ENCODE measurements at places on chromosomes 7 and 10. TPM values are rescaled to one million over a fixed set of nuclear protein-coding genes. Genes with fewer than 3 reads are reported as not detected.

The GLI3 gene
- total RNA-seq: 0.29 TPM

The LRIT1 gene
- not detected for total RNA-seq

The IRF5 gene
- 23.1 TPM for total RNA-seq

The POU6F2 gene
- 0.14 TPM for total RNA-seq

The NPSR1 gene
- not detected for total RNA-seq

The SNCG gene
- total RNA-seq: not detected

The GPR26 gene
- total RNA-seq: not detected

The SPRN gene
- not detected for total RNA-seq

The TMEM178B gene
- 1.0 TPM for total RNA-seq

The CYP3A4 gene
- not detected for total RNA-seq

The SHTN1 gene
- total RNA-seq: 0.31 TPM

The EXOC4 gene
- 74.1 TPM for total RNA-seq

The OR2A1 gene
- total RNA-seq: not detected

The HGF gene
- total RNA-seq: not detected

The ADIRF gene
- not detected for total RNA-seq

GRCh38 chr7:17123020-17123419 is 175.4 kb upstream of the AHR start:
- DNase-seq: no peak
- no peak overlapping the region for H3K4me3 ChIP-seq
- H3K27me3 ChIP-seq: no peaks in the 10 kb centered on the region
- peaks cover 2% of the 10 kb centered on the region for H3K36me3 ChIP-seq
- no peak overlapping the region for H3K27ac ChIP-seq

DNA sequence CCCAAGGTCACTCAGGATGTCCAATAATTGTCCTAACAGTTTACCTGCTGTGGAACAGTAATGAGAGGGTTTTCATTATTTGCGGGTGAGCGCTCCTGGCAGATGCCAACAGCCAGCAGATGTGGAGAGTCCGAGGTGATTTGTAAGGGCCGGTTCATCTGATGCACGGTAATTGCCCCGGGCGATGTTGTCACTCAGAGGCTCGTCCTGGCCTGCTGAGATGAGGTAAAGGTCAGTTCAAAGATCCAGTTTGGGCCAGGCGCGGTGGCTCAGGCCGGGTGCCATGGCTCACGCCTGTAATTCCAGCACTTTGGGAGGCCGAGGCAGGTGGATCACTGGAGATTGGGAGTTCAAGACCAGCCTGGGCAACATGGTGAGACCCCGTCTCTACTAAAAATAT is 16.9 kb downstream of the LHPP start:
- DNase-seq: no peak
- H3K27ac ChIP-seq: no peak overlapping the region
- no peak overlapping the region for H3K4me3 ChIP-seq
- no peaks in the 10 kb centered on the region for H3K36me3 ChIP-seq
- no peaks in the 10 kb centered on the region for H3K27me3 ChIP-seq

GRCh38 chr10:1308962-1309616 is 252.9 kb downstream of the WDR37 start:
- no peaks in the 10 kb centered on the region for H3K27me3 ChIP-seq
- DNase-seq: no peak
- H3K36me3 ChIP-seq: no peaks in the 10 kb centered on the region
- no peak overlapping the region for H3K4me3 ChIP-seq
- H3K27ac ChIP-seq: no peak overlapping the region

DNA sequence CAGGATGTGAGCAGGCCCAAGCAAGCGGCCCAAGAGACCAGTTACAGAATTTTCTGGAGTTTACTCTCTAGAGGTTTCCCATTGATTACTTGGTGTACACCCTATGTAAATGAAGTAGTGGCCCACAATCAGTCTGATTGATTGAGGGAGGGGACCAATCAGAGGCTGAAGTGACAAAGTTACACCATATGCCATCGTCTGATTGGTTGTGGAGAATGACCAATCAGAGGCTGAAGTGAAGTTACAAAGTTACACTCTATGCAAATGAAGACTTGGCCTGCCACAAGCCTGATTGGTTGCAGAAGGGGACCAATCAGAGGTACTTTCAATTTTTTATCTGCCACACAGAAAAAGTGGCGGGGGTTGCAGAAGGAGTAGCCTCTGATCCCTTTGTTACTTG is 83.7 kb downstream of the KIF20B start:
- H3K27ac ChIP-seq: no peak overlapping the region
- H3K4me1 ChIP-seq: no peaks in the 10 kb centered on the region
- H3K4me3 ChIP-seq: no peak overlapping the region
- H3K36me3 ChIP-seq: no peaks in the 10 kb centered on the region

DNA sequence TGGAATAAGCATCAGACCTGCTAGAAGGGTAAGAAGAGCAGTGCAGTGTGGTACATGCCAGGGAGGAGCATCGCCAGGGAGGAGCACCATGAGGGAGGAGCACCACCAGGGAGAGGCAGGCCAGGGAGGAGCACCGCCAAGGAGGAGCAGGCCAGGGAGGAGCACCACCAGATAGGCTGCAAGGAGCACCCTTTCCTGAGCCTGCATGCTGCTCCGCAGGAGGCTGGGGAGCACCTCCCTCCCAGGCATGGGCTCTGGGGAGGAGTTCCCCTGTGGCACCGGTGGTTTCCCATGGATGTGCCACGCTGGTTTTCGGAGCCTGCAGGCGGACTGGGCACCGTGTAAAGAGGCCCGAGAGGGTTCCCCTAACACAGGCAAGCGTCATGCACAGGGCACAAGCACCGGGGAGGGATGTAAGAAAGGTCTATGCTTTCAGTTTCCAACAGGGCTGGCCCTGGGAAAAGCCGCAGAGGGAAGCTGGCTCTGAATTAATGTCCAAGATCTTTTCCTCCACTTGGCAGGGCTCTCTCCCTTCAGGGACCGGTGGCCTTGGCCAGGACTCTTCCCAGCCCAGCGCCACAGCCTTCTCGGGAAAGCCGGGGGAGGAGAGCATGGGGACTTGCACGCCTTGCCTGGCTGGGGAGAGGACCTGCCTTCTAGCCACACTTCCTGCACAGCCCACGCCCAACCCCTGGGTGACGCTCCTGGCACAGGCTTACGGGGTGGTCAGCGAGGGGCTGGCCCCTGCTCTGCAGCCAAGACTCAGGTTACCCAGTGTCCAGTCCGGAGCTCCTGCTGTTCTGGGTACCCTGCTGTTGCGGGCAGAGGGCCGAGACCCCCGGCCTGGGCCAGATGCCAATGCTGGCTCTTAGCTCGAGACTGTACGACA is 11.5 kb upstream of the GPER1 start:
- no peaks in the 10 kb centered on the region for H3K36me3 ChIP-seq
- H3K27me3 ChIP-seq: no peaks in the 10 kb centered on the region
- H3K4me1 ChIP-seq: no peaks in the 10 kb centered on the region
- no peak overlapping the region for H3K4me3 ChIP-seq
- no peak for DNase-seq
- H3K27ac ChIP-seq: no peak overlapping the region

- H3K27me3 ChIP-seq: no peaks in the 10 kb centered on the region
- peak overlapping the region; percentile 86 for H3K4me3 ChIP-seq
- no peaks in the 10 kb centered on the region for H3K36me3 ChIP-seq
- peak overlapping the region; percentile 78 for H3K27ac ChIP-seq
These were observed 8.2 kb downstream of the LFNG start for GRCh38 chr7:2527505-2528467.

DNA sequence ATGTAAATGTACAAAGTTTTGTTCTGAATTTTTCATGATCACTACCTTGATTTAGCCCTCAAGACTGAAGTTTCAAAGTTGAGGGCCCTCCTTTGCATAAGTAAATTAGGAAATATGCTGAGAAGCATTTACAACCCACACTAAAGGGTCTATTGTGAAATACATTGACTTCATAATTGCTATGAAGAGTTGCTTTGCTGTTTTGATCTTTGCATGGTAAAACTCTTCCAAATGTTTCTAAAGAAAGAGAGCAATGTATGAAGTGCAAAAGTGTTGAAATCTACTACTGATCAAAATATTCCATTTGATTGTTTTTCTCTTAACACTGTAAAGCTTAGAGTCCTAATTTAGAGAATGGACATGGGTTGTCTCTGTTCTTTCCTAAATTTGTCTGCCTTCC is 77.2 kb downstream of the C7orf25 start:
- no peak overlapping the region for H3K4me3 ChIP-seq

- peaks cover 10% of the 10 kb centered on the region for H3K27me3 ChIP-seq
- DNase-seq: no peak
- H3K27ac ChIP-seq: no peak overlapping the region
- no peaks in the 10 kb centered on the region for H3K36me3 ChIP-seq
These were observed 69.4 kb upstream of the FZD1 start for GRCh38 chr7:91194841-91195240.

DNA sequence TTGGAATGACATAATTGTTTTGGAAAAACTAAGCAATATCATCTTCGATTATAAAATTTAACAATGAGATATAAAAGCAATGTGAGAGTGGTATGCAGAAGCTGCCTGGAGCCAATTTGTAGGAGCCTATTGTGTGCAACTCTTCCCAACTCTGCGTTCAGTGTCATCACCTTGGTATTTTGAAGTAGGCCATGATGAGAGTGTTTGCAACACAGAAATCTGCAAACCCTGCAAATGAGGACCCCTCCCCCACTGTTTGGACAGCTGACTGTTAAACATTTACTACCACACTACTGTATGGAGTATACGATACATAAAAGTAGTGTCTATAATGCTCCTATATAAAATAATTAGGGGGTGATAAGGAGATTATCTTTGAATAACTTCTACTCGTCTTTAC is 531.3 kb downstream of the ATRNL1 start:
- no peak overlapping the region for H3K27ac ChIP-seq
- H3K4me3 ChIP-seq: no peak overlapping the region
- H3K27me3 ChIP-seq: no peaks in the 10 kb centered on the region
- DNase-seq: no peak
- no peaks in the 10 kb centered on the region for H3K4me1 ChIP-seq

DNA sequence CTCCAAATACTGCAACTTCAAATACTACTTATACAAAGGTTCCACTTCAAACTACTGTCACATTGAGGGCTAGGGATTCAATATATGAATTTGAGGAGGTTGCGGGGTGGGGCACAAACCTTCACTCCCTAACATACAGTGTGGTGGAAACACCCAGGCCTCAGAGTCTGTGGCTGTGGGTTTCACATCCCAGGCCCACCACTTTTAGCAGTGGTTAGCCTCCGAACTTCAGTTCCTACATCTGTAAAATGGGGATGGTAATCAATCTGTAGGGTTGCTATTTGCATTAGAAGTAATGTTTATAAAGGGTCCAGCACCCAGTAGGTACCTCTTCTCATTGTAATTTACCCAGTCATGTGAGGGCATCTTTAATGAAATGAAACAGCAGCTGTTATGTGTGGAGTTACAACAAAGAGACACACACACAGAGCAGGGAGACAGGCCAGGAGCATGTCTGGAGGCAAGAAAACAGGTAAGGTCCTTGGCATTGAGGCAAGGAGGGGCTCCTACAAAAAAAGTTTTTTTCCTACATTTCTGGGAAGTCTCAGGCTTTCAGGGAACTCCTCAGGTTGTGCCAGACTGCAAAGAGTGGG is 570.9 kb downstream of the LRMDA start:
- H3K4me3 ChIP-seq: no peak overlapping the region
- no peaks in the 10 kb centered on the region for H3K4me1 ChIP-seq
- no peaks in the 10 kb centered on the region for H3K27me3 ChIP-seq
- H3K36me3 ChIP-seq: no peaks in the 10 kb centered on the region
- DNase-seq: no peak

GRCh38 chr10:77274046-77274795 is 363.4 kb downstream of the KCNMA1 start:
- no peak for DNase-seq
- H3K27me3 ChIP-seq: peaks cover 19% of the 10 kb centered on the region

- no peak for DNase-seq
- H3K36me3 ChIP-seq: no peaks in the 10 kb centered on the region
- H3K4me1 ChIP-seq: no peaks in the 10 kb centered on the region
- H3K4me3 ChIP-seq: no peak overlapping the region
- no peak overlapping the region for H3K27ac ChIP-seq
These were observed 470.1 kb upstream of the ADARB2 start for GRCh38 chr10:2207246-2207922.

- H3K4me1 ChIP-seq: peaks cover 13% of the 10 kb centered on the region
- no peaks in the 10 kb centered on the region for H3K36me3 ChIP-seq
- H3K27ac ChIP-seq: no peak overlapping the region
- peaks cover 7% of the 10 kb centered on the region for H3K27me3 ChIP-seq
- no peak for DNase-seq
These were observed 93.7 kb upstream of the HECTD2 start for GRCh38 chr10:91316486-91316885.

- H3K27ac ChIP-seq: no peak overlapping the region
- no peak overlapping the region for H3K4me3 ChIP-seq
- DNase-seq: no peak
- peaks cover 2% of the 10 kb centered on the region for H3K36me3 ChIP-seq
These were observed 38.7 kb downstream of the AOC1 start for GRCh38 chr7:150890853-150891584.

DNA sequence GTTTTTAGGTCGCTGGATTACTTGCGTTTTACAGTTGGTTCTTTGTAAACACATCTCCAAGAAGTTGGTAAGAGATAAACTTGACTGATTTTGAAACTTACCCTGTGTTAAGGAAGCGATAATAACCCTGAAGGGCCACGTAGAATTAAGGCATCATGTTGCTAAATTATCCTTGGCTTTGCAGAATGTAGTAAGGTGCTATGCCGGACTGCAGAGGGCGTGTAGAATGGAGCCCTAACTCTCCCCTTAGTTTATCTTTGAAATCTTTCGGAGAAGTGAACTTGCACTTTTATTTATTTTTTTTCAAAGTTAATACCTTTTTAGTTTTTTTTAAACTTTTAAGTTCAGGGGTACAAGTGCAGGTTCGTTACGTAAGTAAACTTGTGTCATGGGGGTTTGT is 208.8 kb upstream of the DKK1 start:
- no peaks in the 10 kb centered on the region for H3K4me1 ChIP-seq
- no peak for DNase-seq
- H3K27ac ChIP-seq: no peak overlapping the region

DNA sequence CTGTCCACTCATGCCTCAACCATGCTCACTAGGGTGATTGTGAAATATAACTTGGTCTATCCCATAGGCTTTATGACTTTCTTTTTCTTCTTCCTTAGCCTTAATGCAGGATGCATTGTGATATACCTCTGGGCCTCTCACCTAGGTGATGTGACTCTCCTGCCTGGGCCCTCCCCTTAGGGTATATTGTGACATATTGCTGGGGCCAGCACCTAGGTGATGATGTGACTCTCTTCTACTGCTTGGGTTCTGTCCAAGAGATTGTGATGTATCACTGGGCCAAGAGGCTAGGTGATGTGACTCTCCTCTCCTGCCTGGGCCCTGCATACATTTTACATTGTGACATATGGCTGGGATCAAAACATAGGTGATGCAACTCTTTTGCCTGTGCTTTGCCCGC is 14.7 kb upstream of the ZNF107 start:
- H3K27ac ChIP-seq: no peak overlapping the region
- H3K4me1 ChIP-seq: no peaks in the 10 kb centered on the region
- no peak for DNase-seq
- no peaks in the 10 kb centered on the region for H3K36me3 ChIP-seq

GRCh38 chr7:126635545-126635944 is 617.2 kb downstream of the GRM8 start:
- no peaks in the 10 kb centered on the region for H3K4me1 ChIP-seq
- no peak overlapping the region for H3K27ac ChIP-seq
- H3K36me3 ChIP-seq: no peaks in the 10 kb centered on the region
- no peak for DNase-seq
